ENCODE measurements at places on chromosomes 7 and 10.

DNA sequence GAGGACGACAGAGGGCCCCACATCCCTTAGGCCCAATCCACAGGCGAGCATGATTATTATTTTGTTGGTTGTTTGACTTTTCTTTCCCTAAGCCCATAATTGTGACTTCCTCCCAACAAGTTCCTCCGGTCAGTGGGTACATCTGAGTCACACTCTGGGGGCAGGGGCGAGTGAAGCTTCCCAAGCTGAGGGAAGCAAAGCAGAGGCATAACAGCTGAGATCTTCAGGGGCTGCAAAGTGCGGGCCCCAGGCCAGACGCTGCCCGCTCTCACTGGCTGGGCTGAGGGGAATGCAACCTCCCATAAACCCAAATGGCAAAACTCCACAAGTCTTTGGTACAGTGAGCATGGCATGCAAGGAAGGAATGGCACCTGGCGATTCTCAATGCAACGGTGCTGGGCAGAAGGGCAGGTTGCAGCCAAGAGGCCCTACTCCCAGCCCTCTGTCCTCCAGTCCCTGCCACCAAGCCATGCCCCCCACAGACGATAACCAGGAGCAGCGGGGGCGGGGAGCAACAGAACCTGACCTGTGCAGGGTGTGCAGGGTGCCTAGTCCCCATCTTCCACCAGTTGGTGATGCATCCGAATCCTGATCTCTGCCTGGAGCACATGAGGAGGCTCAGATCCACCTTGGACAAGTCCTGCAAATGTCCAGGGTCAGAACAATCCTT lies 25.3 kb downstream of the TNS3 start:
- DNase-seq = peak; percentile 40

DNA sequence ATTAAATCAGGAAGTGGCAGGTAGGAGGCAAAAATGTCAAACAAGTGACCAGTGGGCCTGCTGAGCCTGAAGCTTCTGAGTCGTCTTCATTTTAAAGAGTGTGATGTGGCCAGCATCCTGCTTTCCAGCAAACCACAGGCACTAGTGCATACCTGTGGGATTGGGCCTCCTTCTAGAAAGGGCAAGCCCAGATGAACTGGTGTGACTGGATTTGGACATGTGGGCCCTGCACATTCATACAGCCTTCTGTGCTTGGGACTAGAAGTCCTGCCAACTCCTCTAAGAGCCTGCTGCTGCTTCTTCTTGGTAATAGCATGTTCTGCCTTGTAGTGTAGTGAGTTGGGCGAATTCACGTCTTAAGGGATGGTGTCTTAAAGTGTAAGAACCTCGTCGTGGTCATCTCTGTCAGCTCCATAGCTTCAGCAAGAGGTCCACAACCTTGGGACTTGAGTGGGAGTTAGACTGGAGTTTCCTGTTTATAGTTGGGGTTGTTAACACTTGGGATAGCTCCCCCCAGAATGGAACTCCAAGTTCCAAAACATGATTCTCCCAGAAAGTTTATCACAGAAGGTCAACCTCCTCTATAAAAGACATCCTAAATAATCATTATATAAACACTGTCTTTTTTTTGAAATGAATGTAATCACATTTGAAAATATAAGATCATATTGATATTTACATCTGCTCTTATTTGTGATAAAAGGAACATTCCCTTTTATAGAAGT lies 11.2 kb downstream of the BMPER start:
- no peak for DNase-seq

DNA sequence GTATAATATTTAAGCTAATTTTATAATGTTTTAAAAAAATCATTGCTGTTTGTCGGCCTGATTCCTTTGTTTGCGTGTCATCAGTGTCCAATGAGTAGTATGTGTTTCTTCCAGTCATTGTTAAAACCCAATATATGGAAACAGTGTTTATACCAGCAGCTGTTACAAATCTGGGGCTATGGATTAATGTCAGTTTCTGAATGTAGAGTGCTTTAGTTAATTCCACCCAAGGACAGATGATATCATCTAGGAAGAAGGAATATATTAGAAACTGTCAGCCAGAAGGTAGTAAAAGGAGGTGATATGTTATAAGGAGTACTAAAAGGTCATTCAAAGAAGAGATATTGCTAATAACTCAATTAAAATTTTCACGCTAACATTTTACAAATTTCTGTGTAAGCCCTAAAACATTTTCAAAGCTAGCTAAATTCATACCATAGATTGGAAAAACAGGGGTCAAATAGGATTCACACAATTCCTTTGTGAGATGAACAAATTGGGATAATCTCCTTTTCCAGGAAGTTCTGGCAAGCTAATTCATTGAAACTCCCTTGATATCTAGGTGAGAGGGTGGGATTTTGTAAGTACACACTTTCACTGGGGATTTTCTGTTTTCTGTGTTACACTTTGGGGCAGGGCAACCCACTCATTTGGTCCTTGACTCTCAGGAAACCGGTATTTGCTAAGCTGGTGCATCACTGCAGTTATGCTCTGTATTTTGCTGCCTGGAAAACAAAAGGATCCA lies 448.8 kb downstream of the LRMDA start:
- DNase-seq = no peak

DNA sequence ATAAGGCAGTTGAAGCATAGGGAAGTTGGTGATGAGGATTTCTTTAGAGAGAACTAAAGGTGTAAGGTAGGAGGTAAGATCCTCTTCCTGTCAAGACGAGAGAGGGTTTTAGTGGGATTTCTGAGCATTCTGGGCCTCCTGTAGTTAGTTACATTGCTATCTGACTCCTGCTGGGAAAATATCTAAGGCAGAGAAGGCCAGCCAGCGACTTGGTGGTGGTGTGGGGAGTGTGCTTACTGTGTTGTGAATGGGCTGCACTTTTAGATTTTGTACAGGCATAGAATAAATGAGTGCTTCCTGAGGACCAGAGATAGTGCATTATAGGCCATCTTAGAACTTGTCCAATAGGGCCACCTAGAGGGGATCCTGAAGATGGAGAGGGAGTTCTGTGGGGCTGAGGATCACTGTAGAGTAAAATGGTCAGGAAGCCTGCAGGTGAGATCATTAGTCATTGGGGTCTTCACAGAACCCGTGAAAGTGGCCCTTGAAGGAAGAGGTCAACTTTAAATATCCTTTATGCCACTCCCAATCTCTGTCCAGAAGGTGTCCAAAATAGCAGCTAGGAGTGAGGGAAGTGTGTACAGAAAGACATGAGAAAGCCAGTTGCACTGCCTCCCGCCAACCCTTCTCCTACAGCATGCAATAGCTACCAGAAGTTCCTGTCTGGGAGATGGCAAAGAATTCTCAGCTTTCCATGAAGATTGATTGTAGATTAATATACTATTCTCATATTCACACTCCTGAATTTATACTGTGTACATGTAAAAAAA lies 266.6 kb downstream of the POLR1F start:
- peak; percentile 68 for DNase-seq

DNA sequence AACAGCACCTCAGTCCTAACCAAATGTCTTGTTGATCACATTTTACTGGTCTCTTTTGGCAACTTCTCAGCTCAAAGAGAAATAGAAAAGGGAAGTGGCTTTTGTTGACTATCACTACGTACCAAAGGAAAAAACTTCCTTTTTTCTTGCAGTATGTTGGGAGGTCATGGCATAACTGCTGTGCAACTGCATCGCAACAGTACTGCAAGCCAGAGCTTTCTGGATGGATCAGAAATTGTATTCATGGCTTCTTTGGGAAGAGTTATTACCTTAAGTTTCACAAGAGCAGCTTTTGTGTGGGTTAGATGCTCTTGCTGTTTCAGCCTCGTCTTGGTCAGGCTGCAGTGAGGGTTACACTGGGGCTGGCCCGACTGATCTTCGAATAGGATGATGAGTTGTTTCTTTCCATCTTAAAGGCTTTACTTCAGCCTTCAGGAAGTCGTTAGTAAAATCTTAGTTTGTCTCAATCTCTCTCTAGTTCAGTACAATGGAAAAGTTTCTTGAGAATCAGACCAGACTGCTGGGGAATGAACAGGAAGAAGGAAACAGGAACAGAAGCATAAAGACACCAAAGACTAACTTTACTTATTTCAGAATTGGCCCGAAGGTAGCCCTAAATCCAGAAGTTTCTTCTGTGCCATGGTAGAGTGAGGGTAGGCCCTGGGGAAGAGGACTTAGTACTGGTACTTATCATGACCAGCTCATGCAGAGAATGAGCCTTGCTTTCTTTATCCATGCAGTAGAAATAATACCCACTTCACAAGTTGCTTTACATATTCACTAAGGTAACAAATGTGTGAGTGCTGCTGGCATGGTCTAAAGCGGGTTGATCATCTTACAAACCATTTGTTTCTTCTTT lies 153.6 kb downstream of the CELF2 start:
- DNase-seq = no peak

DNA sequence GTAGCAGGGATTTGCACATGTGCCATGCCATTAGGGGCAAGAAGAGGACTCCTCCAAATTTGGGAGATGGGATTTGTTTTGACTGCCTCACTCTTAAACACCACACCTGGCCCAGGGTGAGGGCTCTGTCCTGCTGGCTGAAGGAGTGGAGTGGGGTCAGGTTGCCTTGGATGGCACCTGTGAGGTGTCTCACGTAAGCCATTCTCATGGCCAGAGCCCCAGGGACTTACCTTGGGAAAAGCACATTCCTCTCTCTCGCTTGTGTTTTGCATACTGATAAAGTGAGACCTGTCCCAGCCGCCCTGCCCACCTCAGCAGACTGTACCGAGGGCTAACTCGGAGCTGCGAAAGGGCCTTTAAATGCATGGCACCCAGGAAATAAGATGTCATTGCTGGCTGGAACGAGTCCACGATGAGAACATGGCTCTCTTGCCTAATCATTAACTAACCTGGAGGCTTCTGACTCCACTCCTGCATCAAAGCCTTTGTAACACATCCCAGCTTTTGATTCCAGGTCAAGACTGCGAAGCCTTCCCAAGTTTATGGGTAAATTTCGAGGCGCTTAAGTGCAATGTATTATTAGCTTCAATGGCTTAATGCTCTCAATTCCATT lies 184.0 kb upstream of the RNF32 start:
- DNase-seq = no peak

DNA sequence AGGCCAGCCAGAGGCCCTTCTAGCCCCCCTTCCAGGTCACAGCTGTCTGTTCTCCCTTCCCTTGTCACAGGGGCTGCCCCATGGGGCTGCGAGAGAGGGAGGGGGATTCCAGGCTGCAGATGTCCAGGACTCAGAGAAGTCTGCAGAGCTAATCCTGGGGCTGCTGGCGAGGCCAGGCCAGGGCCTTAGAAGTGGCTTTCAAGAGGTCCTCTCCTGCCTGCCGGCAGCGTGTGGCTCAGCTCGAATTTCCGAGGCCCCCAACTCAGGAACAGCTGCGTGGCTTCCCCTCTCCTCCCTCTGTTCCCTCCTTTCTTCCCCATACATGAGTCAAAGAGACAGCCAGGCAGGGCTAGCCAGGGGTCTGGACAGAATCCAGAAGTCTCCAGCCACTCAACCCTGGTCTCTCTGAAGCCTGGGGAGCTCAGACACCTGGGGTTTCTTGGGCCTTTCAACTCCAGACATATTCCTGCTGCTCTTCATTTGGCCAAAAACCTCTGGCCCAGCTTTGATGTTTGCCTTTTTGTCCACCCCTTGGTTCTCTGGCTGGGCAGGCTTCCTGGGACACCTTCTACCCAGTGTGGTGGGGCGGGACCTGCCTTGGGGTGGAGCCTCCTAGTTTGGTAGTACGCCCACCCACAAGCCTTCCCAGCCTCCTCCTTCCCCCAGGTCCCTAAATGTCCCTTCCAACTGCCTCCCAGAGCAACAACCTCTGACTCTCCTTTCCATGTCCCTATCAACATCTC lies 21.8 kb upstream of the EIF5AL1 start:
- no peak for DNase-seq

DNA sequence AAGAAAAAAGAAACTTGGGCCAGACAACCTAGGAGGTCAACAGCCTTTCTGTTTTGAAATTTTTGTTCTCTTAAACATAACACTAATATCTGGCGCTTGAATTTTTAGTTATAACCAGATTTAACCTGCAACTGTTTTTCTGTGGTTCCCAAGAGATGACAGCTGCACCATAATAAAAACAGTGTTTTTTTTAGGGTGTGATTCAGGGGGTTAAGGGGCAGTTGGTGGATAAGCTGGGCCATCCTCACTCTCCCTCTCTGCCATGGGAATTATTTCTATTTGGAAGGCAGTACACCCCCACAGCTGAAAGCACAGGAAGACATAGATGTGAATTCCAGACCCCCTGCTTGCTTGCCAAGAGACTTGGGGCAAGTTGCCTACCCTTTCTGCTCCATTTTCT lies 20.1 kb upstream of the TM9SF3 start:
- no peak for DNase-seq

DNA sequence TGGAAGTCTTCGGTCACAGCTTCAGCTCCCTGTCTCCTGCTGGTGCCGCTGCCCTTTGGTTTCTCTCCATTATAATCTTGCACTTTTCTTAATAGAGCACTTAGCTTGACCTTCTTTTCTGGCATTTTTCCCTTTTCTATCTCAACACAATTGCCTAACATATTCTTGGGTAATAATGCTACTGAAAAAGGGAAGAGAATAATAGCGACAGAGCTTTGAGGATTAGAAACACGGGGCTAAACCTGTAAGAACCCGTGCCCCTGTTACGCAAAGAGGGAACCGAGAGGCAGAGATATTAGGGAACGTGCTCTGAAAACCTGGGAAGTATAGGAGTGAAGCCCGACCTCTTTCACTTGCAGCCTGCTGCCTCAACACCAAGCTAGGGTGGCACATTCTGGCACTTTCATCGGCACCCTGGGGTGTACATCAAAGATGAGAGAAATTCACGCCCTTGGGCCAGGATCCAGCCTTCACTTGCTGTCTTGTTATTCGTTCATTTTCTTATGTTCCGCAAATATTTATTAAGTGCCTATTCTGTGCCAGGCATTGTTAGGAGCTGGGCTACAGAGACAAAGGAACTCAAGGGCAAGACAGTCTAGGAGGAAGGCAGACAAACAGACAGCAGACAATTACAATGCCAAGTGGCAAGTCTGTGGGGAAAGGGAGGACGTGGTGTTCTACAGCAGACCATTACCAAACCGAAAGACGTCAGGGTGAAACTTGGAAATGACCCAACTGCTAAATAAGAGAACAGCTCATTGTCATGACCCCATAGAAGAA lies 33.0 kb upstream of the GALNTL5 start:
- no peak for DNase-seq

DNA sequence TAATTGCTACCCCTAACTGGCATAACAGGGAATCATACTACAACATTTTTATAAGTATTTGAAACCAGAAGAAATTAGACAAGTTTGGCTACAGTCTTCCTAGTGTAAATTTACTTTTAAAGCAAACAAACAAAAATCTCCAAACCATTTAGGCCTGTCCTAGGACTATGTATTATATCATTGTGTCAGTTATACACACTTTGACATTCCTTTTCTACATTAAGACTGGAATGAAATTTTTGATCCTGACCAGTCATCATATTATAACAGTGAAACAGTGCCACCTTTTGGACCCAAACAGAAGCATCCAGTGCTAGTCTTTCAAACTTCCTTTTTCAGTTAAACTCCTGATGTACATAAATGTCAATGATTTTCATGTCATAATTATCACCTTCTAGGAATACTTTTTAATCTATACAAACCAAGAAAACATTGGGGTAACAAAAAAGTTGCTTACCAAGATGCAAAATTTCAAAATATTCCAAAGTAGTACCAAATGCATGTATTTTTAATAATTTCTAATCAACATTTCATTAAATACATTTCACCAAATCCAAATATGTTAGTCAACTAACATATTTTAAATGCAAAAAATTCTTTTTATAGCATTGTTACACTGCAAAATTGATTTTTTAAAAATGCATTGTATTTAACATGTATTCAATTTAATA lies 75.7 kb downstream of the IMMP2L start:
- peak; percentile 56 for DNase-seq

Data from brain microvascular endothelial cell (primary cell).